ENCODE measurements at places on chromosomes 4 and X.
A peak's percentile ranks its signal among the peaks of the same experiment; 100 is the strongest.

- DNase-seq, result no peak
These were observed 138.6 kb downstream of the HS6ST2 start for GRCh38 chrX:132819711-132820264.

GRCh38 chr4:186428481-186428880 is 126.9 kb downstream of the MTNR1A start:
- DNase-seq, result no peak

GRCh38 chr4:48334900-48335384 is 6.4 kb upstream of the SLAIN2 start:
- no peak for DNase-seq

DNA sequence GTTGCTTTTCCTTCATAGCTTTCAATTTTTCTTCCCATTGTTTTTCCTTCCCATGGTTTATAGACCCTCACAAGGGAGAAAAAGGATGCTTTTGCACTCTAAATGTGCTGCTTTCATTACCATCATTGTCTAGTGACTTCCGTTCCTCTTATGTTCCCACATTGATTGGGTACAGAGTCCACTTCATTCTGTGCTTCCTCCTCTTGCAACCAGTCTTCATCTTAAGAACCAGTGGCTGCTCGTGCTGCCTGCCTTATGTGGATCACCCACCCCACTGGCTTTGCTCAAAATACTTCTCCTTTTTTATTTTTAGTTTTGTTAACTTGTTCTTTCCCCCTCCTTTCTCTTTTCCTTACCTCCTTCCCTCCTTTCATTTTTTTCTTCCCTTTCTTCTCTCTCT is 76.5 kb upstream of the BOD1L1 start:
- DNase-seq, result peak; percentile 10

DNA sequence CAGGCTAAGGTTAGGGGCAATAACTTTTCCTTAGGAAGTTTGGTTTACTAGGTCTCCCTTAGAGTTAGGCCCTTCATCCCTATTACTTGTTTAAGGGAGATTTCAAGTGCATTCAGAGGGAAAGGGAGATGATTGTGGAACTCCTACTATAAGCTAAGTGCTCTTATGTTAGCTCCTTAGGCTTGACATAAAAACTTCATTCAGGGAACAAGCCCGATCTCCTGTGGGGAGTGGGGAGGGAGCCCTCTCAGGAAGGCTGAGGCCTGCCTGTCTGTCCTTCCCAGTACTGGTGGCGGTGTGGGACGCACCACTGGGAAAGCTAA is 8.0 kb downstream of the KLF3 start:
- DNase-seq, result no peak

- no peak for DNase-seq
These were observed 65.3 kb upstream of the FAM120C start for GRCh38 chrX:54248309-54248708.

- no peak for DNase-seq
These were observed 70.8 kb downstream of the SMARCA1 start for GRCh38 chrX:129452523-129452922.

DNA sequence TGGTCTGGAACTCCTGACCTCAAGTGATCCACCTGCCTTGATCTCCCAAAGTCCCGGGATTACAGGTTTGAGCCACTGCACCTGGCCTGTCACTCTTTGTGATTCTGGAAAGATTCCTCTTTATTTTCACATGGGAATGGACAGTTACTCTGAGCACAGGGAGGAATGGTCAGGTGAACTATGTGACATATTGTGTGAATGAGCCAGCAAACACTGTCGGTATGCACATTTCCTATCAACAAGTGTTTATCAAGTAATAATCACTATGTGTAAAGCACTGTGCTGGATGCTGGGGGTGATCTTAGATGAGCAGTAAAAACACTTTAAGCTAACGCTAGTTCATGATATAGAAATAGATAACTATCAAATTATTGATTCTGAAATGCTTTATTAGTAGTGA is 97.5 kb downstream of the LIMCH1 start:
- DNase-seq, result no peak

DNA sequence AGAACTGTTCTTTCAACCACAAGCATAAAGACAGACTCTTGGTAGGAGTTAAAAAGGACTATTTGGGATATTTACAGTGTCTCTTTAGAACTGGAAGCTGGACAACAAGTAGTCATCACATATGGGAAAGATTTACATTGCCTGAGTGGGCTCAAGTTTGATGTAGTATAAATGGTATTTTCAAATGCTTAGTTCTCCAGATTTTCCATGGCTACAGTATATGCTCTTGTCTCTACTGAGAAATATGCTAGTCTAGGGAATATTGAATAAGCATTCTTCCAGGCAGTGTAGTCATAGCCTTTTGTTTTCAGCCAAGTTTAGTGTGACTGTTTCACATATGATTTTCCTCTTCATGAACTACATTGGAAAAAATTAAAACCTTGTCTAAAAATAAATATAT is 315.6 kb downstream of the ARHGAP24 start:
- DNase-seq, result no peak

Measured in KG1 (cell line).